ENCODE measurements at places on chromosomes 13 and 19.
A peak's percentile ranks its signal among the peaks of the same experiment; 100 is the strongest.

- no peak for DNase-seq
Measured at GRCh38 chr13:45700971-45701900, 884 bp upstream of the CBY2 start.

DNA sequence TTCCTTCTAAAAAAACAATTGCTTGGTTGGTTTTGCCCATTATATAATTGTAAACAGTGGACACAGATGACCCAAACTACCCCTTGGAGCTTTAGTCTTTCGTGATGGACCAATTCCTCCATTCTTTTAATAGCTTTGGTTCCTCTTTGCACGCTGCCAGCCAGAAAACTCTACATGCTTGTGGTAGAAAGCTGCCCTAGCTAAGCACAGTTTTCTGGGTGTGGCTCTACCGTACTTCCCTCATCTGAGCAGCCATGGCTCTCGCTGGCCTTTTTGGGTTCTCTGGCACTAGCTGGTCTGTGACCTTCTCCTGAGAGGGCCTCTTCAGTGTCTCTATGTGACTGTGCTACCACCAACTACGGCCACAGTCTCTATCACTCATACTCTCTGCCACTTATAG, 29.9 kb upstream of the CEBPA start:
- no peak for DNase-seq

DNA sequence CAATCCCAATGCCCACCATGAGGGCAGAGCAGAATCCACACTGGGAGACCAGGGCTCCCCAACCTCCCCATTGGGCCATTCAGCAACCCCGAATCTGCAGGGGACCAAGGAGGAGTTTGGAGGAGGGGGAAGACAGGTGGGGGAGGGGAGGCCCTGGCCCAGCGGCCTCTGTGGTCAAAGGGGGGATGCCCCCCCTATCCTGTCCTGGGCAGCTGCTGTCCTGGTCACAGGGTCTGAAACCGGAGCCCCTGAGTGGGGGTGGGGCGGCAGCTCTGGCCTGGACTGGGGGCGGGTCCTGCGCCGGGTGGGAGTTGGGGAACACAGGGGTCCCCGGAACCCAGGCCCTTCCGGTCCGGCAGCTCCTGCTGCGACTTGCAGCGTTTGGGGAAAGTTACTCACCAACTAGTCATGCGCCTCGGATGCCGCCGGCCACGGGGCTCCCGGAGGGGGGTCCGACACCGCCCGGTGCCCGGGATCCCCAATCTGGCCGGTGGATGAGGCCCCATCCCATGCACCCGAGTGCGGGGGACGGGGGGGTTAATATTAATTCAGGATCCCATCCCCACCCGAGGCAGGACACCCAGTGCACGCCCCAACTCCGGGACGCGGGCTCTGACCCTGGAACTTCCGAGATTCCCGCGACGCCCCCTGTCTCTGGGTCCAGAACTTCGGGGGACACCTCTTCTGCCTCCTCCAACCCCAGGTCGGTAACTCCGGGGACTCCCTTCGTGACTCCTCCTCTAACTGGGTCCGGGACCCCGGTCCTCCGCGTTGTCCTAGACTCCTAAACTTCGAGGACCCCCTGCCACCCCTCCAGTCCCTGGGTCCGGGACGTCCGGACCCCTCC, 872 bp downstream of the HOMER3 start:
- DNase-seq, result peak; percentile 53

DNA sequence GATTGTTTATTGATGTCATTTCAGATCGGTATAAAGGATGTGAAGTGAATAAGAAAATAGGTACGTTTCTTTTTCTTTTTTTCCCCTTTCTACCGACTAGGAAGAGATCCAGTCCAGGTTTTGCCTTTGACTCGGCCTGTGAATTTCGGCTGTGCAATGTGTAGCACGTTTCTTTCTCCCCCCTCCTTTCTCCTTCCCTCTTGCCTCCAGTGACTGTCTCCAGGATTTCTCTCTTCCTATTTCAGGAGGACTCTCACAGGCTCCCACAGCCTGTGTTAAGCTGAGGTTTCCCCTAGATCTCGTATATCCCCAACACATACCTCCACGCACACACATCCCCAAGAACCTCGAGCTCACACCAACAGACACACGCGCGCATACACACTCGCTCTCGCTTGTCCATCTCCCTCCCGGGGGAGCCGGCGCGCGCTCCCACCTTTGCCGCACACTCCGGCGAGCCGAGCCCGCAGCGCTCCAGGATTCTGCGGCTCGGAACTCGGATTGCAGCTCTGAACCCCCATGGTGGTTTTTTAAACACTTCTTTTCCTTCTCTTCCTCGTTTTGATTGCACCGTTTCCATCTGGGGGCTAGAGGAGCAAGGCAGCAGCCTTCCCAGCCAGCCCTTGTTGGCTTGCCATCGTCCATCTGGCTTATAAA, at the start of gene GPC6:
GPC6 (plus strand) TSS at position 185 of the 657 bp plus-strand sequence.
- no peak for DNase-seq

GRCh38 chr13:69410761-69411160, 696.9 kb upstream of the ATXN8OS start:
- no peak for DNase-seq

GRCh38 chr13:111895896-111896821, 170.8 kb upstream of the SOX1 start:
- no peak for DNase-seq

DNA sequence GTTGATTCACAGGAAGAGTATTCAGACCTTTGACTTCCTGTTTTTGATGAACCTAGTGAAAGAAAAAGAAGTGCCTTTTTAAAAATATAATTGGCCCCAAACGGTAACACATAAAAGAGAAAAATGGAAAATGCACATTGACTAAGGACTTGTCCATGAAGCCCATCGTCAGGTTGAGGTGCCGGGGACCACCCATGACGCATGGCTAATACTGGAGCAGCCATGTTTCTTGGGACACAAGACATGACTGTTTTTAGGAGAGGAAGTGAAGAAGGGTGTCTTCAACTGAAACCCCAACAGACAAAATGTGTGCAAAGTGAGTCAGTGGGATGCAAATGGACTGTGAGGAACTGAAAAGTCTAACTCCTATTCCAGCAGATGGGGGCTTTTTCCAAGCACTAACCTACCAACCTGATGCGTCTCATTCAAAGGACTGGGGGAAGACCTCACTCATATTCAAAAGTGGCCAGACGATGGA, 459.4 kb downstream of the FOXO1 start:
- DNase-seq, result no peak

GRCh38 chr13:106533101-106533942, 2.1 kb downstream of the EFNB2 start:
- peak; percentile 73 for DNase-seq

GRCh38 chr13:28409648-28410047, 85.3 kb downstream of the FLT1 start:
- no peak for DNase-seq

DNA sequence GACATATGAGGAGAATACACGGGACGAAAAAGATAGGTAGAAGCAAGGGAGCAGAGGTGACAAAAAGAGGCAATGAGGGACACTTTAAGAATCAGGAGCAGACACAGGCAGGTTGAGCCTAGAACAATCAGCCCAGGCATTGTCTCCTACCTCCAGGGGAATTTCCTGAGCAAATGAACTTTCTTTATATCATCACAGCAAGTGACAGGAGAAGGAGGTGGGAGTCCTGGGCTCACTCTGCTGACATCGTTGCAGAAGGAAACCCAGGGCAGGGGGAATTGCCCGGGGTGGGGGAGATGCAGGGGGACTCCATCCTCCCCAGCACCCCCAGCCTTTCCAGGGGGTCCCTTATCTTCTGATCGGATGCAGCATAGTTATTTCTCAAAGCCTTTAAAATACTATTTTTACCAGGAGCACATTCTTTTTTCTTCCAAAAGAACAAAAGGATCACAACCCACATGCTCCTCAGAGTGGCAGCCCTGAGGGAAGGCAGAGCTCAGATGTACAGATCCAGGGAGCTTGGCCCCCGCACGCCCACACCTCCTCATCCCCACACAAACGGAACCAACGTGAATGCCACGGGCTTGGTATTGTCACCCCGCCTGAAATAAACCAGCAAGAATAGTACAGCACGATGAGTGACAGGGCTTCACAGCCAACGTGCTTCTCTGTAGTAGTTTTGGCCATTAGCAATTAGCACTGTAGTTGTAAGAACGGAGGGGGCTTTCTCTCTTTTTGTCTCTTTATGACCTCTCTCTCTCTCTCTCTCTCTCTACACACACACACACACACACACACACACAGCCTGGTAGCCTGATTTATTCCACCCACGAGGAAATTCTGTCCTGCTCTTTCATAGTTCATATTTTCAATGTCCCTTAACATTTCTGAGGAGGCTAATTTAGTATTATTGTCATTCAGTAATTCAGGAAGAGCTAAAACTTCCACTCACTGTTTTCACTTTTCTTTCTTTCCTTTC, 169.5 kb upstream of the UBL3 start:
- DNase-seq, result no peak

DNA sequence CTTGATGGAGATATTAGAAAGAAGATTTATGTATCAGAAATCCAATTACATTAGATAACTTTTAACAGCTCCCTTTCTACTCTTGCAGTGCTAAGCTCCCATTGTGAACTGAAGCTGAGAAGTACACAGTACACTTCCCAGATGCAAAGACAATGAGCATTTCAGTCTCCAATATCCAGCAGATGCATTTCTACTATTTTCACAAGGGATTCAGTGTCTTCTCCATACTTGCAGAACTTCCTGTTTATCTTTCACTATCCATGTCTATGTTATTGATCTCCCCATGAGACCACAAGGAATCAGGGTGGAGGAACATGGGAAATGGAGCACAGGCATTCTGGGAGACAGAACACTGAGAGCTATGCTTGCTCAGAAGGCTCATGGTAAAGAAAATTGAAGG, 207.5 kb downstream of the ENOX1 start:
- no peak for DNase-seq

DNA sequence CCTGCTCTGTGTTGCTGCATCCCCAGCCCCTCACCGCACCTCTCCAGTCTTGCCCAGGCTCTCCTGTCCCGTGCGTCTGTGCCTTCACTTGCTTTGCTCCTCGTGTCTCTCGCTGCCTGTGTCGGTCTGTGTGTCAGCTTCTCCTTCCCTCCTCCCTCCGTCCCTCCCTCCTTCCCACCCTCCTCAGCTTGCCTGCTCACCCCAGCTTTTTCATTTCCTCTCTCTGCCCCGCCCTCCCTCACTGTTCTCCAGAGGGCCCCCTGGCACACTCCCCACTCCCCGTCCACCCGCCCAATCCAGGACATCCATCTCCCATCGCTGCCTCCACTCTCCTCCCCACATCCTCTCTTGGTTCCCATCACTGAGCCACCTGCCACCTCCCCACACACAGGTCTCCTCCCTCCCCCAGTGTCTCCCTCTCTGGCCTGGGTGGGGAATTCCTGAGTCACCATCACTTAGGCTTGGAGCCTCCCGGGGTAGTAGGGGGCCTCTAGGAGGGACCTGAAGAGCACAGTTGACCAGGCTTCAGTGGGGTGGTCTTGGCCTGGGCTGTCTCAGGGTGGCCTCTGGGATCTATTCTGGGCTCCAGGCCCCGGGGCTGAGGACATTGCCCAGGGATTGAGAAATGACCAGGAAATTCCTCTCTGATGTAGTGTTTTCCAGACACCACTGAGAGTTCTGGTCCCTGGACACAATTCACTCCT, at the start of gene PTGIR:
PTGIR (minus strand) TSS at position 132 of the 704 bp plus-strand sequence. CDS start 864 bp downstream, outside the sequence.
- DNase-seq, result no peak

- no peak for DNase-seq
Measured at GRCh38 chr19:772063-772462, 21.2 kb downstream of the MISP start.

DNA sequence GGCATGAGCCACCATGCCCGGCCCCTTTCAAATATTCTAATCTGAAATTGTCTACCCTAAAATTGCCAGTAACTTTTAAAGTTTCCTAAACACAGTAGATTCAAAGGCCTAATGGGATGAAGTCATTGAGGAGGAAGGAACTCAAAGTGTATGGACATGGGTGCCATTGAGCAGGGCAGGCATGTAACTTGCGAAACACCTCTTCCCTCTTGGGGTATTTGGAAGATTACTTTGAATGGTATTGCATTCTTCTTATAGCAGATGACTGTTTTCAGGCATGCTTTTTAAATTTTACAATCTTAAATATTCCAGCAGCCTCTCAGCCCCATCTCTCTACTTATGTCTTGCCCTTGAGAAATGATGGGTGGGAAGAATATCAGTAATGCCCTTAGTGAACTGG, 21.0 kb downstream of the TM9SF2 start:
- DNase-seq, result no peak

GRCh38 chr13:74866101-74866500, 615.9 kb downstream of the TBC1D4 start:
- no peak for DNase-seq

DNA sequence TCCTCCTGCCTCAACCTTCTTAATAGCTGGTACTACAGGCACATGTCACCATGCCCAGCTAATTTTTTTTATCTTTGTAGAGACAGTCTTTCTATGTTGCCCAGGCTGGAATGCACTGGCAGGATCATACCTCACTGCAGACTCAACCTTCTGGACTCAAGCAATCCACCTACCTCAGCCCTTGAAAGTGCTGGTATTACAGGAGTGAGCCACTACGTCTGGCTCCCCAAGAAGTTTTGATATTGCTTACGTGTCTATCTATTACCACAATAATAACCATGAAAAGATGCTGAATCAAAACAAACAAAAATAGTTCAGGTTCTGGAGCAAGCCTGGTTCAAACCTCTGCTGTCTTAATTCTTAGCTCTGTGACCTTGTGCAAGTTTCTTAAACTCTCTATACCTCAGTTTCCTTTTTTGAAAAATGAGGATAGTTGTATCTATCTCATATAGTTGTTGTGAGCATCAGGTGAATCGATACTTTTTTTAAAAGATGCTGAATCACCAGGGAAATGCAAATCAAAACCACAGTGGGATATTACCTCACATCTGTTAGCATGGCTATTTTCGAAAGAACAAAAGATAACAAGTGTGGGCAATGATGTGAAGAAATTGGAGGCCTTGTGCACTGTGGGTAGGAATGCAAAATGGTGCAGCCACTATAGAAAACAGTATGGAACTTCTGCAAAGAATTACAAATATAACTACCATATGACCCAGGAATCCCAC, 19.0 kb upstream of the LEUTX start:
- DNase-seq, result no peak

DNA sequence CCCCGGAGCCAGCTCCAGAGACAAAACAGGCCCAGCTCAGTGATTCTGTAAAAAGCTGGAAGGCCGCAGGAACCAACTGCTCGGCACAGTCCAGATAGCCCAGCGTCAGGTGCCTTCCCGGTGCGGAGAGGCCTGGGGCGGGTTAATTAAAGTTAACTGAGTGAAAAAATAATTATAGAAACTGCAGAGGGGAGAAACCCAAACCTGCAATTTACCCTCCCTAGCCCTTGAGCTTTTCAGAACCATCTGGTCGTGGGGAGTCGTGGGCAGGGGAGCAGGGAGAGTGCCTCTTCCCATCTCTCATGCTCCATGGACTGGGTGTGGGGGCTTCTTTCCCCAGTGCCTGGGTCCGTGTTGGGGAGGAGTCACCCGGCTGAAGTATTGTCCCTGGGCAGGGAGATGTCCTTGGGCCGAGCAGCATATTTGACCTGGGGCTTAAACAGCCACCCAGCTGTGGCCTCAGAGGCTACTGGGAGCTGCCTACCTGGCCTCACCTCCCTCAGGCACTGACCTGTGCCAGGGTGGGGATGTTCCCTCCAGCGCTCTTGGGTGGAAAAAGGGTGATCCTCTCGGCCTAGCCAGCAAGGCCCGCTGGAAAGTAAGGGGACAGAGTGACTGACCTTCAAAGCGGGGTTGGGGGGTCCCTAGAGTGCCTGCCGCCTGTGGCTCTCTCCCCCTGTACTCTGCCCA, 65.9 kb downstream of the CHST8 start:
- no peak for DNase-seq
